Stromal cell of bone marrow (primary cell): ENCODE measurements at places on chromosomes 2 and 18.

DNA sequence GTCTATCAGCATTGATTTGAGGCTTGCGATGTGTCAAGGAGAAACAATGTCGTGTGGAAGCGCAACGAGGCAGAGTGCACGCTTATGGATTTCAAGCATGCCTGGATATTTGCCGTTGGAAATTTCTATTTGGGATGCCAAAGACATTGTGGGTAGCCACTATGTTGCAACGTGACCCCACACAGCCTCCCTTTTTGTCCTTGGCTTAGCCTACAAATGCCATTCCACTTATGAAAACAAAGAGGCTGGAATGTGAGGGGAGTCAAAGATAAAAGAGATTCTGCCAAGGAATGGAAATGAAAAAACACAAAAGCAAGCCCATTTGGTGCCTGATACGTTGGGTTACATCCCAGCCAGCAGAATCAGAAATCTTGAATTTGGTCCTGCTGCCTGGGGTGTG, 721.2 kb downstream of the GALR1 start:
- no peak for DNase-seq

GRCh38 chr18:62493033-62493862, 29.6 kb upstream of the ZCCHC2 start:
- no peak for DNase-seq

GRCh38 chr2:107738266-107738665, 88.4 kb upstream of the RGPD4 start:
- DNase-seq: no peak

GRCh38 chr2:60560734-60561644, 7.5 kb upstream of the BCL11A start:
- DNase-seq: no peak

GRCh38 chr2:13289310-13289709, 572.6 kb downstream of the TRIB2 start:
- no peak for DNase-seq

DNA sequence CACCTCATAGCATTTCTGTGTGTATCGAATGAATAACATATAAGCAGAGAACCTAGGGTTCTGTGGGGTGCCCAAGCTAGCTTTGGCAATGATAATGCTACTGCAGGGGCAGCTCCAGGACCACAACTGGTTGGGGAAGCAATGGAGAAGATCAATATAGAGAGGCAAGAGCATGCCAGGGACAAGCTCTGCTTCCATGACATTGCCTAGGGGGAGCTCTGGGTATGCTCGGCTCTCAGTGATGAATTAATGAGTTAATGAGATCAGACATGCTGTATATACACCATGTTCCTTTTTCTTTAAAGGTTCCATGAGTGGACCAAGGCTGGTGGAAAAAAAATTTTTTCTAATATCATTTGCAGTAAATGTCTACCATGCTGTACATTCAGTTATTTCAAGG, 618.4 kb downstream of the BCL11A start:
- DNase-seq: no peak

DNA sequence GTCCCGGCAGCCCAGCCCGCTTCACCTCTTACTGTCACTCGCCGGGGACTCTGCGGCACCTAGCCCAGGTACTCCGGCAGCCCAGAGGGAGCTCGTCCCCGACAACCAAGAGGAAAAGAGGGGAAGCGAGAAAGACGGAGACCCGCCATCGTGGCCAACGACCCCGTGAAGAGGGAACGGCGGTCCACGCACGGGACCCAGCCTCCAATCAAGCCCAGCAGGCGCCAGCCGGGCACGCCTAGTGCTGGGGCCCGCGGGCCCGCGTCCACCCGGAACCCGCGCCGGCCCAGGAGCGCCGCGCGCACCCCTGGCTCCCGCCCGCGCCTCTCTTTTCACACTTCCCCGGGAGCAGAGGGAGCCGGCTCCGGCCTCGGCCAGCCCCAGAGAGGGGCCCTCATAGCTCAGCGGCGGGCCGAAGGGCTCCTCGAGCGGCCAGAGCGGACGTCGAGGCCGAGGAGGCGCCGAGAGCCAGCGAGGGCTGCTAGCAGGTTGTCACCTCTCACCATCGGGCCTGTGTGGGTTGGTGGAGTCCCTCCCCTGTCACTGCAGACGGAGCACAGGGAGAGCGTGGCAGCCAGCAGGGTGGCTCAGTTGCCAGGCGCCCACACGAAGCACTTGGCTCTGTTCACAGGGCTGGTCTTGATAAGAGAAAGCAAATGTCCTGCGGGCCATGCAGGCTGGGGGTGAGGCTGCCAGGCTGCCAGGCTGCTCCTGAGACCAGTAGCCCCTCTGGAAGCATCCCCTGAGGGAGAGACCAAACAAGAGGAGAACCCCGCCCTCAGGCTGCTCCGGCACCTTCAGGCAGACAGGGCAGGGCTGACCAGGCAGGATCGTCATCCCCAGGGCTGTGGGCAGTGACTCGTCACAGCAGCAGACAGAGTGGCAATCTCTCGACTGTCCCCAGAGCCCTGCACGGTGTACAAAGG, 36.9 kb upstream of the KLF11 start:
- no peak for DNase-seq

DNA sequence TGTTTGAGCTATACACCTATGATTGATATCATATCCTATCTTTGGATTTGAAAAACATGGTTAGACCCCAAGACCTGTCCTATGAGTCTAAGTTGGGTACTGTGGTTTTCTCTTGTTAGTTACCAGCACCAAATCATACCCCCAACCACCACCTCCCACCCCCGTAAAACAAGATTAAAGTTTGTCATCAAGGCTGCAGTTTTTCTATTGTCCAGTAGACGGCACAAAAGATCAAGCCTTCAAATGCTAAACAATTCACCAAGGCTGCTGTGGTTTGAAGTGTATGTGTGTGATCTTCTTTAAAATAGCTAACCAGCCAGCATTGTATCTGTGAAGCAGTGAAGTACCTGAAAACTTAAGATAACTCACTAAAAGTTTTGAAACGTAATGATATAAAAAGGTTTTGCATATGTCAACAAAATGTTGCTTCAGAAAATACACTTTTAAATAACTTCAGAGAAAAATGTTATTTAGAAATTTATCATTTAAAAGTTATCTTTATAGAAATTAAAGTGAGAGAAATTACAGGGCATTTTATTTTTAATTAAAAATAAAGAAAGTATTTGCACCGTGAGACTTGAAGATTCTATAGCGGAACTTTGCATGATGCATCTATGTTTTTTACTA, 5.8 kb upstream of the MEIS1 start:
- DNase-seq: no peak

- DNase-seq: no peak
Measured at GRCh38 chr2:80022018-80022417, 282.5 kb downstream of the LRRTM1 start.

DNA sequence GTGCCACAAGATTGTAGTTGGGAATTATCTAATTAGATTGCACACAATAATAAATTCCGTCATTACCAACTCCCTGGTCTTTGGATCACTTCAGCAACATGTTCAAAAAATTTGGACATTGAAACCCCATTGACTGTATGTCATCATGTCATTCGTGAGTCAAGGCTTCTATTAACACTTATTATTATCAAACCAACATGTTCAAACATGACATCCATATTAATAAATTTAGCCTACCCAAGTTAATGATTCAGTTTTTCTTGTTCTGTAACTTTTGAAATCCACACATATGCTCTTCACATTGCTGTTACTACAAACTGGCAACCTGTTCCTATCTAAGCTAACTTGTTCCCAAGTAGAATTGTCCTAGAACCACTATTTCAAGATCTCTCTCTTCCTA, 1142.7 kb upstream of the SLC39A10 start:
- no peak for DNase-seq

DNA sequence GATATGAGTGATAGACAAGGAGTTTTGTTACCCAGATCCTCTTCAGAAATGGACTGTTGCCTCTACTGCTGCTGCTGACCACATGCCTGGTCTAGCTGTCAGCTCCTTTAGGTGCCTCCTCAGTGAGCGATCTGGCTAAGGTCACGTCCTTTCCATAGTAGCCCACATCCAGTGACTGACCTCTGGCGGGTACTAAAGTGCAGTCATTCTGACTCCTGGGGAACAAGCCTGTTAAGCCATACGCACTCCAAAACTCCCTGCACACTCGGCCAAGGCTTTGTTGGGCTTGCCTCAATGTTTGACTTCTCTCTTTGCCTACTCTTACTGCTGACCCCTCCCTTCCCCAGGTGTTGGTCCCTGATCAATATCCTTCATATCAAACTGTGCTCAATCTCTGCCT, 685.2 kb downstream of the IRS1 start:
- no peak for DNase-seq

GRCh38 chr2:216714376-216714775, 19.0 kb upstream of the IGFBP5 start:
- DNase-seq: no peak

DNA sequence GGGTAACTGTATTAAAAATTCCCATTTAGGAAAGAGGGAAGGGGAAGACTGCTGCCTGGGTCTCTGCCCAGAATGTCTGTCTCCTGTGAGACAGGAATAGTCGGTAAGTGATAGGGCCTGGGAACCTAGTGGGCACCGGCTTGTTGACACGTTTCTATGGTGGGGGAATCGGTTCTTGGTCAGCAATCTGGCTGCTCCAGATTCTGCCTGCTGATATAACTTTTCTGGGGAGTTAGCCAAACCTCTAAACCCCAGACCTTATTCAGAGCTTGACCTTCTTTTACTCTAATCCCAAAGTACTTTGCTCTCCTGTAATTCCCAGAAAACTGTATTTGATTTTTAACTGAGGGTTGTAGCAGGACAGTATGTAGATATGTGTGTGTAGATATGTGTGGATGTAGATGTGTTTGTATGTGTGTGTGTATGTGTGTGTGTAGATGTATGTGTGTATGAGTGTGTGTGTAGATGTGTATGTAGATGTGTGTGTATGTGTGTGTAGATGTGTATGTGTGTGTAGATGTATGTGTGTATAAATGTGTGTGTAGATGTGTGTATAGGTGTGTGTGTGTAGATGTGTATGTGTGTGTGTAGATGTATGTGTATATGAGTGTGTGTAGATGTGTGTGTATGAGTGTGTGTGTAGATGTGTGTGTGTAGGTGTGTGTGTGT, 61.8 kb upstream of the TXNDC2 start:
- DNase-seq: peak; percentile 80

DNA sequence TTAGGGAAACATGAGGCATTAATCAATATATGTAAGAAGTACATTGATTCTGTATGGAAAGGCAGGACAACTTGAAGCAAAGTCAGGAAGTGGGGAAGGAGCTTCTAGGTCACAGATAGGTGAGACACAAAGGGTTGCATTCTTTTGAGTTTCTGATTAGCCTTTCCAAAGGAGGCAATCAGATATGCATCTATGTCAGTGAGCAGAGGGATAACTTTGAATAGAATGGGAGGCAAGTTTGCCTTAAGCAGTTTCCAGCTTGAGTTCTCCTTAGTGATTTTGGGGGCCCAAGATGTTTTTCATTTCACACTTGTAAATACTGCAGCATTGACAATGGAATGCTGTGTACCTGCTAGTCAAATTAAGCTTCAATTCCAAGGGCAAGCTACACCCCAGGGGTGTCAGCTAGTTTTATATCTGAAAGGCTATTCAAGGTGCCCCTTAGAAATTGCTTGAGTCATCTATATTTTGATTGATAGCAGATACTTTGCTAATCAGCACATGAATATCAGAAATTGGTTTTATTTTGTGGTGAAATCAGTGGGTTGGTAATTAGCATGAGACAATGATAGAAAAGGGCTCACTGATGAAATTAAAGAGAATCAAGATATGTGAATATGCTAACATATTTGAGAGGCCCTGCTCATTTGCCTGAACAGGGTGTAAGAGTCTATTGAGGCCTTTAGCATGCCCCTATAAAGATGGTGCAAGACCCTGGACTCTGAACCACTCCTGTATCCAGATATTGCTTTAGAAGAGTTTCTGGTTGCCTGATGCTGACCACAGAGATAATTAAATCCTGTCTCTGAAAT, 131.5 kb downstream of the TMEM17 start:
- no peak for DNase-seq

- DNase-seq: peak; percentile 57
Measured at GRCh38 chr2:165874445-165875039, 79.0 kb downstream of the TTC21B start.

GRCh38 chr18:76465630-76466409, 29.2 kb downstream of the ZNF516 start:
- no peak for DNase-seq
